ENCODE measurements at places on chromosomes 5 and 9. TPM values are rescaled to one million over a fixed set of nuclear protein-coding genes. Genes with fewer than 3 reads are reported as not detected.

GRCh38 chr5:169063316-169063953 is 237.5 kb downstream of the SLIT3 start:
- H3K27me3 ChIP-seq: peaks cover 4% of the 10 kb centered on the region
- no peak for DNase-seq
- no peaks in the 10 kb centered on the region for H3K36me3 ChIP-seq
- H3K27ac ChIP-seq: no peak overlapping the region
- peaks cover 19% of the 10 kb centered on the region for H3K4me1 ChIP-seq

DNA sequence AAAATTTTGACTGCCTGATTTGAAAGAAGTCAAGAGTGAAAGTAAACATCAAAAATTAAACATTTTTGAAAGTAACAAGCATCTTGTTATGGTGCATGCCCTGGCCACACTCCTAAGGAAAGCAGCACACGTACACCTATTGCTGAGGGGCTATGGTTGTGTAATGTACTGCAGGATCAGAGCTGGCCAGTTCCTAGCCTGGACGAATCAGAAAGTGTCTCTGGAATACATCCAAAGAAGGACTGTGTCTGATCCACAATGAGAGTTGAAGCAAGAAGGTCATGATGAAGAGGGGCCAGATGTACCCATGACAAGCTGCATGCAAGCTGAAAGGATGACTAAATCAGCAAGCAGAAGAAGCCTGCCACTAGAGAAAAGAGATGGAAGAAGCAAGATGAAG is 618.2 kb downstream of the TLE1 start:
- H3K36me3 ChIP-seq: no peaks in the 10 kb centered on the region
- no peak for DNase-seq
- no peak overlapping the region for H3K27ac ChIP-seq

GRCh38 chr5:13540168-13540750 is 404.2 kb downstream of the DNAH5 start:
- no peaks in the 10 kb centered on the region for H3K27me3 ChIP-seq
- H3K4me1 ChIP-seq: no peaks in the 10 kb centered on the region
- no peak overlapping the region for H3K4me3 ChIP-seq
- no peak overlapping the region for H3K27ac ChIP-seq
- no peak for DNase-seq

GRCh38 chr5:131672776-131673175 is 37.7 kb upstream of the RAPGEF6 start:
- peaks cover 30% of the 10 kb centered on the region for H3K36me3 ChIP-seq
- peak; percentile 10 for DNase-seq
- H3K27ac ChIP-seq: no peak overlapping the region
- H3K4me3 ChIP-seq: no peak overlapping the region

DNA sequence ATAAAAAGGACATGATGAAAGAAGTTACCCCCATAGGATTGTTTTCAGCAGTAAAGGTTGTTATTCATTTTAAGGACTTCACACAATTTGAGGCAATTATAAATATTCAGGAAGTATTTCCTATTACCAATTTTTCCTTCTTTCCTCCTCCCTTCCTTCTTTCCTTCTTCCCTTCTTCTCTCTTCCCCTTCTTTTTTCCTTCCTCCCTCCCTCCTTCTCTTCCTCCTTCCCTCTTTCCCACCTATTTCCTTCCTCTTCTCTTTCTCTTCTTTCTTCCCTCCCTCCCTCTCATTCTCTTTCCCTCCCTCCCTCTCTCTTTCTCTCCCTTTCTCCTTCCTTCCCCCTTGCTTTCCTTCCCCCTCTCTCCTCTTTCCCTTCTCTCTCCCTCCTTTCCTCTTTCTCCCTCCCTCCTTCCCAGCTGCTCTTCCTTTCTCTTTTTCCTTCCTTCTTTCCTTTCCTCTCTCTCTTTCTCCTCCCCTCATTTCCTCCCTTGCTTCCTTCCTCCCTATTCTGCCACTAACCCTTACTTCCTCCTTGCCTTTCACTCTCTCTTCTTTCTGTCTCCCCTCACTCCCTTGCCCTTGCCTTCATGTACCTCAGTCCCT is 105.1 kb downstream of the ADRB2 start:
- H3K4me1 ChIP-seq: no peaks in the 10 kb centered on the region
- no peak for DNase-seq
- no peaks in the 10 kb centered on the region for H3K36me3 ChIP-seq
- H3K27ac ChIP-seq: no peak overlapping the region
- H3K4me3 ChIP-seq: no peak overlapping the region
- H3K27me3 ChIP-seq: peaks cover 5% of the 10 kb centered on the region

- H3K4me1 ChIP-seq: peaks cover 11% of the 10 kb centered on the region
- no peaks in the 10 kb centered on the region for H3K36me3 ChIP-seq
- DNase-seq: no peak
- no peak overlapping the region for H3K27ac ChIP-seq
- H3K27me3 ChIP-seq: peaks cover 15% of the 10 kb centered on the region
These were observed 69.4 kb upstream of the ADAMTS2 start for GRCh38 chr5:179414459-179415261.

GRCh38 chr9:2214707-2215106 is 199.6 kb downstream of the SMARCA2 start:
- H3K27ac ChIP-seq: no peak overlapping the region
- no peaks in the 10 kb centered on the region for H3K36me3 ChIP-seq
- no peak for DNase-seq
- no peak overlapping the region for H3K4me3 ChIP-seq
- H3K4me1 ChIP-seq: no peaks in the 10 kb centered on the region

DNA sequence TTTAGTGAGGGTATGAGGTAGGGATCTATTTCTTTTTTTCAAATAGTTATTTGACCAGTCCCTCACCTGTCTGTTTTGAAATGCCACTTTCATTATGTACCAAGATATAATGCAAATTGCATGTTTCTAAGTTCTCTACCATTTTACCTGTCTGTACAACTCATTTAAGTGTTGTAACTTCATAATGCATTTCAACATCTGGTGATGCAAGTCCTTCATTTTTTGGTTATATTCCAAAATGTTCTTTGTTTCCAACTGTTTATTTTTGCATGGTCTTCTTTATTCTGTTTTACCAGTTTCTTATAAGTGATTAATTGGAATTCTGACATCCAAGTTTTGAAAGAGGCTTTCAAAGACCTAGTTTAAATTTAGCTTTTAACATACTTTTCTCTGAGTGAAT is 26.8 kb downstream of the TDRD7 start:
- no peak overlapping the region for H3K4me3 ChIP-seq
- peaks cover 5% of the 10 kb centered on the region for H3K36me3 ChIP-seq
- H3K27ac ChIP-seq: no peak overlapping the region
- DNase-seq: no peak
- peaks cover 2% of the 10 kb centered on the region for H3K4me1 ChIP-seq

DNA sequence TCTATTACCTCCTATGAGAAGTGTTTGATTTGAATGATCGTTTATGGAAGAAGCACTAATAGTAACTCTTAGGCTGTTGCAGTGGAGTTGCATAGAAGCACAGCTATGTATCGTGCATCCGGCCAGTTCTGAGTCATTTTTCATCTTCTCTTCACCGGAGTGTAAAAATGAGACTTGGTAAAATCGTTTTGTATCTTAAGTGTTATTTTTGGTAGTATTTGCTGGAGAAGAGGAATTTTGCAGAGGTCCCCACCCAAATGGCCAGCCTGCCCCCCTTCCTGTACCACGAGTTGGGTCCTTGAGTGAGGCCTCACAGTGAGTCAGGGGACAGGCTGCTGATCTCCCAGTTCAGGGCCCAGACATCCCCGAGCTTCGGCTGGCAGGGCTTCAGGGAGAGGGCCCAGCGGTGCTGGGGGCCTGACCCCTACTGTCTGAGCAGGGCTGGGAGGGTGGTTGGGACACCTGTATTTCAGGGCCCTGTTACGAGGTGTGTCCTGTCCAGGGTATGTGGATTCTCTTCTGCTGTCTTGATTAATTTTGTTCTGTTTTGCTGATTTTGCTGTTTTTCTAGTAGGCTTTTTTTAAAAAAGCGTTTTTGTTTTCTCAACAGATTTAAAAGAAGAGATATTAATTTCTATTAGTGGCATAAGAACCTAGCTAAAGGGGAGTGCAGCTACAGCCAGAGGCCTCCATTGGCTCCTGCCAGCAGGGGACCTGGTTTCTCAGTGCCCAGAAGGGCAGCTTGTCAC is 210.8 kb downstream of the TRIO start:
- no peaks in the 10 kb centered on the region for H3K27me3 ChIP-seq
- no peak for DNase-seq
- no peak overlapping the region for H3K4me3 ChIP-seq
- no peak overlapping the region for H3K27ac ChIP-seq

- H3K4me3 ChIP-seq: peak overlapping the region; percentile 45
- H3K27ac ChIP-seq: peak overlapping the region; percentile 96
- DNase-seq: peak; percentile 92
- H3K36me3 ChIP-seq: no peaks in the 10 kb centered on the region
These were observed 248.6 kb upstream of the ANKRD55 start for GRCh38 chr5:56481428-56482357.

DNA sequence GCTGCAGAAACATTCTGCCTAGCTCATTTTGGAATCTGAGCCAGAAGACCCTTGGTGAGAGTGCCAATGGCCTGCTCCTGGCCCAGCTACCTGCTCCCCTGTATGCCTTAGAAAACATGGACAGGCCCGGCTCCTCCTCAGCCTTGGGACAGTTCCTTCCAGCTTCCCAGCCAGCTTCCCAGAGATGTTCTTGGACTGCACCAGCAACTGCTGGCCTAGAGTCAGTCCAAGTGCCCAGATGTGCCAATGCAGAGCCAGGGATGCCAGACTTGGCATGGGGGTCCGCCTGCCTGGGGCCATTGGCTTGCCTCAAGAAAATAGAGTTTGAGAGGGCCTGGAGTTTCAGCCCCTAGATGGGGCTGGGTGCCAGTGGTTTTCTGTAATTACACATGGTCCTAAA is 142.2 kb upstream of the TRIM32 start:
- no peak overlapping the region for H3K27ac ChIP-seq
- H3K27me3 ChIP-seq: no peaks in the 10 kb centered on the region
- no peaks in the 10 kb centered on the region for H3K36me3 ChIP-seq
- H3K4me1 ChIP-seq: peaks cover 6% of the 10 kb centered on the region
- DNase-seq: no peak

GRCh38 chr9:76453785-76454184 is 5.2 kb upstream of the GCNT1 start:
- peaks cover under 1% of the 10 kb centered on the region for H3K4me1 ChIP-seq
- no peak overlapping the region for H3K4me3 ChIP-seq
- H3K36me3 ChIP-seq: no peaks in the 10 kb centered on the region
- DNase-seq: no peak

- no peaks in the 10 kb centered on the region for H3K4me1 ChIP-seq
- H3K4me3 ChIP-seq: peak overlapping the region; percentile 13
- DNase-seq: no peak
- no peaks in the 10 kb centered on the region for H3K27me3 ChIP-seq
- no peaks in the 10 kb centered on the region for H3K36me3 ChIP-seq
- H3K27ac ChIP-seq: peak overlapping the region; percentile 3
These were observed 2.4 kb downstream of the TLR4 start for GRCh38 chr9:117706421-117707116.

DNA sequence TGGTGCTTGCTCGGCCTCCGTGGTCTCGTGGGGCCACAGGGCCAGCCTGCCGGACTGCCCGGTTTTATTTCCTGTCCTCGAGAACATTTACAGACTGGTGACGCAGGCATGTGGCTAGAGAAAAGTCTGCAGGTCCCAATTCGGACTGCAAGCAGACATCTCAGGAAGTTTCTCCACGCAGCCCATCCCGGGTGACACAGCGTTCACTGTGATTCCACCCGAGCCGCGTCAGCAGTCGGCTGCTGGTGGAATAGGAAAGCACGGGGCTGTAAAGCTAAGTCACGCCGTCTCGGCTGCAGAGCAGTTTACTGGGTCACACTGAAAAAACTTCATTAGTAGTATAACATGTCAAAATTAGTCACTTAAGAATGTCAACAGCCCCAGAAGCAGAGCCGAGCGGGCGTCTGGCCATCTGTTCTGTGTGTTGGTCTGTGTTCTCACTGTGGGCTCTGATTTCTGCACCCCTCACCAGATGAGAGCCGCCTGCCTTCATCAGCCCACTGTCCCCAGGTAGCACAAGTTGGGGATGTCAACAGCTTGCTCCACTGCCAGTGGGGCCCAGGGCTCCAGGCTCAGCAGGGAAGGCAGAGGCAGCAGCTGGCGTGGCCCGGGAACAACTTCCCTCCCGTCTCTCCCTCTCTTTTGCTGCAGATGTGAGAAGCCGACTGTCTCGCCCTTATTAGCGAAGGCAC is 363.7 kb downstream of the IRX2 start:
- H3K4me3 ChIP-seq: no peak overlapping the region
- peaks cover 21% of the 10 kb centered on the region for H3K27me3 ChIP-seq
- H3K27ac ChIP-seq: no peak overlapping the region
- peak; percentile 38 for DNase-seq

GRCh38 chr5:79285833-79286232 is 49.9 kb downstream of the JMY start:
- no peaks in the 10 kb centered on the region for H3K36me3 ChIP-seq
- H3K4me1 ChIP-seq: no peaks in the 10 kb centered on the region
- no peaks in the 10 kb centered on the region for H3K27me3 ChIP-seq
- no peak overlapping the region for H3K4me3 ChIP-seq
- H3K27ac ChIP-seq: no peak overlapping the region
- no peak for DNase-seq

- H3K4me3 ChIP-seq: peak overlapping the region; percentile 80
- H3K36me3 ChIP-seq: peaks cover 6% of the 10 kb centered on the region
- H3K27me3 ChIP-seq: no peaks in the 10 kb centered on the region
- H3K27ac ChIP-seq: peak overlapping the region; percentile 93
These were observed 607 bp downstream of the UHRF2 start for GRCh38 chr9:6413365-6414246.

DNA sequence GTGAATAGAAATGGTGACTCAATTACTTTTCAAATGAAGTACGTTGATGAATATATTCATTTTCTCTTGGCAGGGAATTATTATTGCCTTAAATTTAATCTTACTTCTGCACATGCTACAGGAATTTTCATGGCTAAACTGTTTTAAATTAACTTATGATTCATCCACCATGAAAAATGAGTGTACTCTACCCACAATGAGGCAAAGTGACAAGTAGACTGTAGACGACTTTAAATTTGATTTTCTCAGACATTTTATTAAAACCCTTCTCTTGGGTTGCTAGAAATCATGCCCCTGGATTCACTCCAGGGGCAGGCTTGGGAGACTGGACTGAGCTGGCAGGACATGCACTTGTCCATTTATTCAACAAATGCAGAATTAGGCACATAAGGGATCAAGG is 23.5 kb upstream of the ERAP2 start:
- H3K27me3 ChIP-seq: no peaks in the 10 kb centered on the region
- no peaks in the 10 kb centered on the region for H3K4me1 ChIP-seq
- no peak overlapping the region for H3K27ac ChIP-seq
- H3K4me3 ChIP-seq: no peak overlapping the region

- no peak overlapping the region for H3K4me3 ChIP-seq
- peaks cover 7% of the 10 kb centered on the region for H3K4me1 ChIP-seq
- no peaks in the 10 kb centered on the region for H3K27me3 ChIP-seq
- peaks cover 34% of the 10 kb centered on the region for H3K36me3 ChIP-seq
- H3K27ac ChIP-seq: no peak overlapping the region
- DNase-seq: peak; percentile 79
These were observed 16.8 kb downstream of the NIPAL4 start for GRCh38 chr5:157476702-157477408.

The ZFP2 gene
- 2.9 TPM for total RNA-seq

The C1QTNF3 gene
- 131 TPM for total RNA-seq

The GRIA1 gene
- total RNA-seq: 0.98 TPM

The ZDHHC11 gene
- total RNA-seq: 2.8 TPM

The BHMT2 gene
- 2.7 TPM for total RNA-seq

The FOXD4L4 gene
- total RNA-seq: 0.04 TPM

The HBEGF gene
- 11.0 TPM for total RNA-seq

The LCN6 gene
- not detected for total RNA-seq

The MIGA2 gene
- total RNA-seq: 14.7 TPM

The CCDC183 gene
- total RNA-seq: 0.84 TPM

The CENPK gene
- total RNA-seq: 14.6 TPM

The HAVCR1 gene
- total RNA-seq: 0.04 TPM

The N4BP3 gene
- 19.6 TPM for total RNA-seq

The ADGRD2 gene
- not detected for total RNA-seq

All from muscle of leg (tissue), 16 donors.